ENCODE measurements at places on chromosomes 1 and 21. TPM values are rescaled to one million over a fixed set of nuclear protein-coding genes. Genes with fewer than 3 reads are reported as not detected.

DNA sequence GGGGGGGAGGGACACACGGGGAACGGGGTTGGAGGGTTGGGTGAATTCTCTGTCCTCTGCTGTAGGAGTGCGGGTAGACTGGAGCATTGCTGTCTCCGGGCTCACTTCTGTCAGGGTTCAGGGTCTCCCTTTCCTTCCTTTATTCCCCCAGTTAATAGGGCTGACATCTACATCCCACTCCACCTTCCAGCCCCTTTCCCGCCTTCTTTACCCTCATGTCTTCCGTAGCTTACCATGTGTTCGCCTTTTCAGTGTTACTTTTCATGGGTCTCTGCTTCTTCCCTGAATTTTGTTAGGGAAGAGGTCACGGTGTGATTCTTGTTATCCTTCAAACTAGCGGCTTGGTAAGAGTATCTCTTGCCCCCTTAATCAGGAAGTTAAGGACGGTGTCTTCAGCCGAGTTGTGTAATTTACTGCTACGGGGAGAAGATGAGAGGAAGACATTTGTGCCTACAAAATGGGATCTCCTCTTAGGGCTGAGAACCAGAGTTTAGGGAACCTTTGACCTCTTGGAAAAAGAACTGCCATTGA is 917 bp downstream of the RAP1A start:
- DNase-seq = no peak

- no peak for DNase-seq
Observed at GRCh38 chr1:149923626-149924025, 4.0 kb downstream of the SF3B4 start.

DNA sequence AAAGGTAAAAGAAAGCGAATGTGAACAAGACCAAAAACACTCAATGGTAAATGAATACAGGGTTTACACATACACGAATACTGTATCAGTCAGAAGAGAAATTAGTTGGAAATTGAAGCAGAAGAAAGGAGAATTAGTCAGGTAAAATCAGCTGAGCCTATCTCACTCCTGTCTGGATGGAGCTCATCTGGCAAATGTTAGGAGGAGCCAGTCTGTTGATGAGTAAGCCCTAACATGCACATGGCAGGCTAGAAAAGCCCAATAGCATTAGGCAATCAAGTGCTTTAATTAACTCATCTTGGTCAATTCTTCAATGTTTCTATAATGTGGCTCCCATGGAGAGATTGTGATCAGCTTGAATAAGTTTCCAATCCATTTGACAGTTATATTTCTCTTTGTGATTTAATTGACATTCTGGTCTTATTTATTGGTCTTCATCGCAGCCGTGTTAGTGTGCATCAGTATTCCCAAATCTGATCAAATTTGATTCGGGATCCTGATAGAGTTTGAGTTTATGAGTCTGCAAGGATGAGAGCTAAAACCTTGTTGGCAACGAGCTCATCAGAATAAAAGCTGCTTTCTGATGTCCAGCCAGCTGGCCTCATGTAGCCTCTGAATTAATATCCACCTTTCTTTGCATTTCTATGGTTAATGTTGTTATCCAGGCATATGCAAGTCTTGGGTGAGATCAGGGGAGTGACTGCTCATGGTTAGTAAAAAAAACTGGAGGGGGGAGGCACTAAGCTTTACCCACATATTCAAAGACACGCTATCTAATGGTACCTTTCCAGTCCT is 22.1 kb upstream of the KCNA10 start:
- no peak for DNase-seq

DNA sequence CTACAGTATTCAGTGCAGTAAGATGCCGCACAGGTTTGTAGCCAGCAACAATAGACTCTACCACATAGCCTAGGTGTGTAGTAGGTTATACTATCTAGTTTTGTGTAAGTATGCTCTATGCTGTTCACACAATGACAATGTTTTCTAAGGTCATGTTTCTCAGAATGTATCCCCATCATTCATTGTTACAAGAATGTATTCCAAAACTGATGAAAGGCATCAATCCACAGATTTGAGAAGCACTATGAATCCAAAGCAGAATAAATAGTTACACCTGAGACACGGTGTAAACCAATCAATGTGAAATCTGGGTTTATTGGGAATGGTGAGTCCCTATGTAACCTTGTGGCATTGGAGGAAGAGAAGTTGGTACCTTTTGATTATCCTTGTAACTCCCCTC is 54.5 kb upstream of the MARK1 start:
- no peak for DNase-seq

GRCh38 chr1:109782514-109782913 is 18.8 kb upstream of the EPS8L3 start:
- peak; percentile 88 for DNase-seq

GRCh38 chr21:45454926-45455673 is 50.1 kb downstream of the COL18A1 start:
- no peak for DNase-seq

Gene CR1L
- total RNA-seq = not detected
